LoVo (cell line): ENCODE measurements at places on chromosomes 4 and X.

DNA sequence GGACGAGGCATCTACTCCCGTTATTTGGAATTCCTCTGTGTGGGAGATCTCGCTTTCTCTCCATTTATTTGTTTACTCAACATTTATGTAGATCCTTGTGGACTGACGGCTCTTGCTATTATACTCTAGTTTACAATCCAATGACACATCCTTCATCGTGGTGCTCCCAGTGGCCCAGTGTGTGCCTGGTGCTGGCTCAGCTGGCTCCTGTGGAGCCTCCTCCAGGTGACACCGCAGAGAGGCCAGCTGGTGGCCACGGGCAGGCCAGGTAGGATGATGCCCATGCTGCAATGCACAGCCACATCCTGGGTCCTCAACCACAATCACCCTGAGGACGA is 84.0 kb upstream of the AFAP1 start:
- DNase-seq = no peak

GRCh38 chr4:115158296-115158695 is 44.9 kb upstream of the NDST4 start:
- no peak for DNase-seq

- no peak for DNase-seq
Observed at GRCh38 chr4:132488555-132488954, 660.5 kb upstream of the PCDH10 start.

- peak; percentile 6 for DNase-seq
Observed at GRCh38 chr4:7649741-7650531, 215.2 kb upstream of the PSAPL1 start.

DNA sequence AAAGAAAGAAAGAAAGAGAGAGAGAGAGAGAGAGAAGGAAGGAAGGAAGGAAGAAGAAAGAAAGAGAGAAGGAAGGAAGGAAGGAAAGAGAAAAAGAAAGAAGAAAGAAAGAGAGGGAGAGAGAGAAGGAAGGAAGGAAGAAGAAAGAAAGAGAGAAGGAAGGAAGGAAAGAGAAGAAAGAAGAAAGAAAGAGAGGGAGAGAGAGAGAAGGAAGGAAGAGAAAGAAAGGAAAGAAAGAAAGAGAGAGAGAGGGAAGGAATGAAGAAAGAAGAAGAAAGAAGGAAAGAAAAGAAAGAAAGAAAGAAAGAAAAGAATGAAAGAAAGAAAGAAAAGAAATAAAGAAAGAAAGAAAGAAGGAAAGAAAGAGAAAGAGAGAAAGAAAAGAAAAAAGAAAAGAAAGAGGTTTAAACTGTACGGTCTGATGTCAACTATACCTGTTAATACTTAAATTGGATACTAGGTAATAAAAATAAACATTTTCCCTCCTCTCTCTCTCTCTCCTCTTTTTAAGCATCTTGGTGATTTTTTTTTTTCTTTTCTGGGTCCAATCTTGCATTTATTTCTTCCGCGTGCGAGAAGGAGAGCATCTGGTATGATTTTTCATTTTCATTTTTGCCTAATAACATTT is 93.8 kb downstream of the CRLF2 start:
- DNase-seq = no peak

DNA sequence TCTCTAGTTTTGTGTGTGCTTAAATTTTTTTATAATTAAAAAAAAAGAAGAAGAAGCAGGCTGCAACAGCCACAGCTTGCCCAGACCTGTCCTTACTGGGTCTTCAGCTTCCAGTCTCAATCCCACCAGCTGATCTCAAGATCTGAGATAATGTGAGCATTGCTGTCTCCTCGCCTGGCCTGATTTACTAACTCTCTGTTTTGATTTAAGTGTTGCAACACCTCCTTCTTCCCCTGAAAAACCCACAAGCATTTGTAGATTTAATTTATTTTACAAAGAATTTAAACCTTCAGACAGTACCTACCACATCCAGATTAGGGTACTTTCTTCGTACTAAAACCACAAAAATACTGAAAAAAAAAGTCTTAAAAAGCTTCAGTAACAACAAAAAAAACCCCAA is 38.0 kb downstream of the FAM241A start:
- no peak for DNase-seq

DNA sequence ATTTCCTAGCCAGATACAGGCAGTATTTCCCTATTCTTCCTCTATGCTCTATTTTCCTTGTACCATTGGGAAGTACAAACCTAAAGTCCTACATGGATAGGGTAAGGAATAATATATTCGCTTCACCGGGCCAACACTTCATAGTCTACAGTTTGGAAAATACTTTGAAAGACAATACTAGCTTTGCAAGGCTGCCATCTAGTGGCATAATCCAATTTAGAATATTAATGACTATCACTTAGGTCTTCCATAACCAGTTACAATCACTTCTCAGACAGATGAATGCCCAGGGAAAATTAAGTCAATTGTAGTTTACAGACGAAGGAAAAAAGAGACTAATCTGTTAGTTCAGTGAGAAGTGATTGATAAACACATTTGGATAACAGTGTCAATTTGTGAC is 141.0 kb upstream of the FAM47C start:
- DNase-seq = peak; percentile 38

- DNase-seq = no peak
Observed at GRCh38 chr4:119731146-119731742, 102.6 kb upstream of the PDE5A start.

GRCh38 chr4:39498727-39499020 is 28.6 kb downstream of the UGDH start:
- no peak for DNase-seq

DNA sequence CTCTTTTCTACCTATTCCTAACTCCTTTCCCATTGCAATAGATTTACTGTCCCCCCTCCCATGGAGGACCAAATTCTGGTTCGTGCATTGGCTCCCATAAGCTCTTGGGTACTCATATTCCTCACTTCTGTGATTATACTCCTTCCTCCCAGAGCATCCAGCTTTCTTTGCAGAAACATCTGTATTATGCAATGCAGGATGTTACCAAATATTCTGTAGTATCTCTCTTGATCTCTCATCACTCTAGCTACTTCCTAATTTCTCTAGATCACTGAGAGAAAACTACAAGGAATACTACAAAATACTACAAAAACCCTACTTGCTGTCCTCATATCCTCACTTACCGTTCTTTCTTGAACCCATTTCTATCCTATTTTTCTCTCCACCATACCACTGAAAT is 395.9 kb upstream of the HS3ST1 start:
- DNase-seq = no peak

DNA sequence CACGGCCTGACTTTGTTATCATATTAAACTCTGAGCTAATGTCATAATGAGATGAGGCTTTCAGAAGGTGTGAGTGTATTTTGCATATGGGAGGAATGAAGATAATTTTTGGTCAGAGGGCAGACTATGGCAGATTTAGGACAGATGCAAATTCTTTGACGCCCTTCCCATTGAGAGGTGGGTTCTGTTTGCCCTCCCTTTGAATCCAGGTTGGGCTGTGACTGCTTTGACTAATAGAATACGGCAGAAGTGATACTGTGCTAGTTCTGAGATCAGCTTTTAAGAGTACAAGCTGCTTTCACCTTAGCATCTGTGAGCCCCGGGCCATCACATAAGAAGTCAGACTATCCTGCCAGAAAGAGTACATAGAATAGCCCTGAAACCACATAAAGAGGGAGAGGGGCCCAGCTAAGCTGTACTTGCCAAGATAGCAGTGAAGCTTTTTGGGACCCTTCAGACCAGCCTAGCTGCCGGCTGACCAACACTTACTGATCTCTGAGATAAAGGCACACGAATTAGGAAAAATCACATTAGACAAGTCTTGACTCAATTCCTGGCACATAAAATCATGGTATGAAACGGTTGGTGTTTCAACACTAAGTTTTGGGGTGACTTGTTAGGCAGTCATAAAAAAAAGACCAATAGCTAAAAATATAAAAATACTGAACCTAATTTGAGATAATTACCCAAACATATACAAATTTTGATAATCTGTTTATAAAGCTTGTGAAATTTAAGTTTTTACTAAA is 166.7 kb upstream of the SH3RF1 start:
- no peak for DNase-seq

- no peak for DNase-seq
Observed at GRCh38 chr4:113869743-113870375, 108.3 kb upstream of the CAMK2D start.

GRCh38 chrX:119398974-119399771 is at the start of gene SLC25A43:
SLC25A43 (plus strand) TSS chrX:119399336; CDS start chrX:119399404, 68 bp downstream.
- peak; percentile 1 for DNase-seq

- no peak for DNase-seq
Observed at GRCh38 chr4:113179996-113180395, 130.5 kb downstream of the ANK2 start.

DNA sequence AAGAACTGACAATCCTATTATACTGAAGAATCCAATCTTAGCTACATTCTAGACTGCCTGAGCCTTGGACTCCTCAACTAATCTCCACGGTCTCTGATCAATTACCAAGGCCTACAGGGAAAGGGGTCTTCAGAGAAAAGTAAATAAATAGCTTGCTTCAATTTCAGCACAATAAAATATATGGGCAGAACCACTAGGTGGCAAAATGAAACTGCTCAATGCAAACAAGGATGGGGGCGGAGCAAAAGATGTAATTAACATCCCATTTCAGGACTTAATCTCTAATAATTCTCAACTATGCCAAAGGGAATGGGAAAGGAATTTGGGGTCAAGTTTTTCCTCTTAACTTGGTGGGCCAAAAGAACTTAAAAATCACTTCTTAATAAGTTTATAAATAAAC is 78.4 kb upstream of the MAP3K15 start:
- DNase-seq = peak; percentile 9

DNA sequence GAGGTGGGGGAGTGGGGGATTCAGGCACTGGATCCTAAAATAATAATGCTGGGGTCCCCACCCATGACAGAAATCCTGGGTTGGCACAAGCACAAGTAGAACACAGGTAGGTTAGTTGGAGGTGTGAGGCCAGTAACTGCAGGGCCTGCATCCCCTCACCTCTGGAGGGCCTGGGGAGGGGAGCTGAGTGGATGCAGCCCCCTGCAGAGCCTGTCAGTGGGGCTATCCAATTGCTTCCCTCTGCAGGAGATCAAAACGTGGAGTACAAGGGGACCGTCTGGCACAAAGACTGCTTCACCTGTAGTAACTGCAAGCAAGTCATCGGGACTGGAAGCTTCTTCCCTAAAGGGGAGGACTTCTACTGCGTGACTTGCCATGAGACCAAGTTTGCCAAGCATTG is 43.7 kb downstream of the MAP7D3 start:
- no peak for DNase-seq
